Effector CD4-positive, alpha-beta T cell (primary cell): ENCODE measurements at places on chromosomes 2 and 18.

DNA sequence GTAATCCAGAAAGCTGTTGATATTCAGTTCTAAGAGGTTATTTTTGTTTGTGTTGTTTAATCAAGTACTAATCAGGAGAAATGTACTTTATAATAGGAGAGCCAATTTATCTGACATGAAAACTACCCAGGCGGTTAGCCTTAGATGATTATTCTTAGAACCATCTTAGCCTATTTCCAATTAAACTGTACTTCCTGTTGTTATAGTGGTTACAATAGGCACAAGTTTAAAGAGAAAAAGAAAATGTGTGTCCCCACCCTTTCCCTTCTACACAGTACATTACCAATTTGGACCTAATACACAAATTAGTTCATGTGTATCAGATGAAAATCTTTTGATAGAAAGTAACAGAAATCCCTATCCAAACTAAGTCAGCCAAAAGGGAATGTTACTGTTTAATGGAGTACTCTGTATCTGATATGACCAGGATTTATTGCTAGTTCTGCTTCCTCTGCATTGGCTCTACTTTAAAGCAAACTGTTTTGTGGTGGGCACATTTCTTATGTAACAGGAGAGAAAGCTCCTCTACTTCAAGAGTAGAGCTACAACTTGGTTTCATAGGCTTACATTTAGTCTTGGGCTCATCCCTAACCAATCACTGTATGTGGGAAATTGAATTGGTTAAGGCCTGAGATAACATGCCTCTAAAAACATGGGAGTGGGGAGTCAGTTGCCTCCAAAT, 217.9 kb downstream of the UBE2E3 start:
- DNase-seq: no peak

GRCh38 chr2:45909677-45910191, 258.3 kb downstream of the PRKCE start:
- no peak for DNase-seq

DNA sequence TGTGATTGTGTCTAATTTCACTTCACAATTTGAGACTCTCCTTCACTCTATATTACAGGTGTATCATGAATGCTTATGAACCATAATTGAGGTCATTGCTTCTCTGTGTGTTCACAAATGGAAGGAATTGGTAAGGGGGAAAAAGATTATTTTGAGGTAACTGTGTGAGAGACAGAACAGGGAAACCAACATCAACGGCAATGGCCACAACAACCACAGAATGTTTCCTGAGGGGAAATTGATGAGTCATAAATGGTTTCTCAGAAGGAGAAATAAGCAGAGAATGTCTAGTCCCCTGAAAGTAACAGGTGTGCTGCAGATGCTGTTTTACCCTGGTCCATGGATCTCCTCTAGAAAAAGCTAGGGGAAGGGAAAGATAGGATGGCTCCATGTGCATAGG, 361.2 kb upstream of the GALNT5 start:
- DNase-seq: no peak

GRCh38 chr2:117981810-117982209, 32.1 kb downstream of the CCDC93 start:
- DNase-seq: no peak

- no peak for DNase-seq
Measured at GRCh38 chr2:68157002-68157401, 686 bp upstream of the PNO1 start.

GRCh38 chr18:7224198-7224597, 6.7 kb upstream of the LRRC30 start:
- DNase-seq: no peak

DNA sequence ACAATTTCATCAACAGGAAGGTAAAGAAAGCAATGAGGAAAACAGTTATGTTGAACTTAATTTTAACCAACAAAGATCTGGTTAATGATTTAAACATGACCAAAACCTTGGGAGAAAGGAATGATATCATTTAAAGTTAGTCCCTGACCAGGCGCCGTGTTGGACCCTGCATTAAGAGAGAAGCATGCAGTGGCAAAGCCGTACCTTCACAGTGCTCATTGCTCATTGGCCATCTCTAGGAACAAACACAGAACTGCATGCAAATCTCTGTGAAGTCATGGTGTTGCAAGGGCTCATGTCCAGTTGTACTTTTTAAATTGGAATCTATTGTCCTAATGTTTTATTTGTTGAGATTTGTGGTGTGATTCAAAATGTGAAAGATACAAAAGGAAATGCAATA, 12.0 kb upstream of the SRBD1 start:
- no peak for DNase-seq

DNA sequence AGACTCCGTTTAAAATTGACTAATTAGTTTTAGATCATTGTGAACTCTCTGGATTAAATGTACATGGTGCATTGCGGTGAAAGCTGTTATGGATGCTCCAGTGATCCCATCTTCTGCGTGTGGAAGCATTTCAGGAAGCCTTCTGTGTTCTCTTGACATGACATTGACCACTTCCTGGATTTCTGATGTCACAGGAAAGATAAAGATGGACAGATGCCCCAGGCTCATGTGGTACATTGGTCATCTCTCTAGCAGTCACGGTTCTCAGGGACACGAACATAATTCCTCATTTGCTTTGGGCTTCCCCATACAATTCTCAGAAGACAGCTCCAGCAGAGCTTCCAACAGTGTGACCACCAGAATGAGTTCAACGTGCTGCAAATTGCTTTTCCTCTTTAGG, 26.9 kb downstream of the AGAP1 start:
- DNase-seq: no peak

GRCh38 chr2:128272601-128273468, 45.8 kb downstream of the HS6ST1 start:
- no peak for DNase-seq

- no peak for DNase-seq
Measured at GRCh38 chr2:1681323-1682180, 62.8 kb downstream of the PXDN start.

- no peak for DNase-seq
Measured at GRCh38 chr18:1191341-1191740, 286.7 kb downstream of the ADCYAP1 start.

DNA sequence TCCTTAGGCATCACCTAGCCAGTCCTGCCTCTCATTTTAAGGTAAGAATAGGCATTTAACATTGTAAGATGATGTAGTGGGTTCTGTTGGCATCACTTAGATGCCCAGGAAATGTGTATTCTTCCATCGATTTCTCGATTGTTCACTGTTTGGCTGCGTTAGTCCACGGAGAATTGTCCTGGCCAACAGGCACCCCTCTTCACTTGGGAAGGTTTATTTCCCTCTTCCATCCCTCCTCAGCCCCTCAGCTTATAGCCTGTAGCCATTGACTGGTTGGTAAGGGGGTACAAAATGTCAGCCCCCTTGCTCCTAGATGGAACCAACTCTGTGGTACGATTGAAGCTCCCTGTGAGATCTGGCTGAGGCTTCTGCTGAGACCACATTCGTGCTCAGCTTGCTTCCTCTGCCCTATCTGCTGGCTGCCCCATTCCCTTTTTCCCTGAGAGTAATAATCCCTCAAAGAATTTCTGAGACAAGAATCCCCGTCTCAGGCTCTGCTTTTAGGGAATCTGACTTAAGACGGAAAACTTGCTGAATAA, 43.4 kb downstream of the PLEKHA3 start:
- no peak for DNase-seq

- DNase-seq: no peak
Measured at GRCh38 chr2:65436824-65437221, 4.4 kb upstream of the SPRED2 start.
